ENCODE measurements at places on chromosomes 7 and 10.

DNA sequence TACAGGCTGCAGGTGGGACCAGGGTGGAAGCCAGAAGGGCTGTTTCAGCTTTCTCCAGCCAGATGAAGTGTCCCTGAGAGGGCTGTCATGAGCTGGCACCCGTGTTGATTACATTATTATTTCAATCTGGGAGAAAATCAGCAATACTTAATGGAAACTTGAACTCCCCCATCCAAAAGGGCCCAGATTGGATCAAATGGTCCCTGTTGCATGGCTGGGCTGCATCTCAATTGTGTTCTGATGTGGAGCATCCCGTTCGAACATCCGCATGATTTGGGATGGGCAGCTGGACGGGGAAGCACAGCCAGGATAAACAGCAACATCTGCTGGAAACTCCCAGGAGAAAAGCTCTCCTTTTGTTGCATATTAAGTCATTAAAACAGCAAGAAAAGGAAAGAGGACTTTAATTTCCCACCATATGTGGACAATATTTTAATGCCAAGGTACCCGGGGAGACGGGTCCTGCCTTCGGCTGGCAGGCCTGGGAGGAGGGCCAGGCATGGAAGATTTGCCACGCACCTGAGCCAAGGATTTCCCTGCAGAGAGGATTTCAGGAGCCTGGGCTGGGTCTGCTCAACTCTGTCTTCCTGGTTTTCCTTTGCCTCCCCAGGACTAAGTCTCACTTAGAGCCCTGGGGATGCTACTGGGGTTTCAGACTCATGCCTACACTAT is 52.4 kb downstream of the NPTX2 start:
- no peak for DNase-seq

DNA sequence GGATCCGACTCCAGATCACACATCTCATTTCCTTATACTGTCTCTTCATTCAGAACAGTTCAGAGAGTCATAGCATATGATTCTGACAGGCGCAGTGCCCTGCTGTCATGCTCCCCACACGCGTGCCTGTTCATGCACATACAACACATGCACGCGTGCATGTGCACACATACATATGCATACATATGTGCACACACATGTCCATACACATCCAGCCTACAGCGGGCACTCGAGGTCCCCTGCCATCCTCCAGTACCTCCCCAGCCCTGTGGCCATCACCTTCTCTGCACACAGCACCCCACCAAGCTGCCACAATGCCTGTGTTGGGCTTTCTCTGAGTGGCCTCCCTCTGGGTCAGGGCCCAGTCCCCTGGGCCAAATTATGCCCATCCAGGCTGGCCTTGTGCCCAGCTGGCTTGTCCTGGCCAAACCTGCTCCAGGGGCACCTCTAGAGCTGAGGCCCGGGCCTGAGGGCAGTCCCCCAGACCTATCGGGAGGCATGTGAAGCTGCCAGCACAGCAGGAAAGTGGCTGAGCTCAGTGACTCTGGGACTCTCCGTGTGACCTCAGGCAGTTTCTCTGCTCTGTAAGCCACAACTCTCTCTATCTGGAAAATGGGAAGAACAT is 49.4 kb upstream of the RET start:
- no peak for DNase-seq

- no peak for DNase-seq
Observed at GRCh38 chr10:128704716-128705115, 578.5 kb upstream of the MKI67 start.

DNA sequence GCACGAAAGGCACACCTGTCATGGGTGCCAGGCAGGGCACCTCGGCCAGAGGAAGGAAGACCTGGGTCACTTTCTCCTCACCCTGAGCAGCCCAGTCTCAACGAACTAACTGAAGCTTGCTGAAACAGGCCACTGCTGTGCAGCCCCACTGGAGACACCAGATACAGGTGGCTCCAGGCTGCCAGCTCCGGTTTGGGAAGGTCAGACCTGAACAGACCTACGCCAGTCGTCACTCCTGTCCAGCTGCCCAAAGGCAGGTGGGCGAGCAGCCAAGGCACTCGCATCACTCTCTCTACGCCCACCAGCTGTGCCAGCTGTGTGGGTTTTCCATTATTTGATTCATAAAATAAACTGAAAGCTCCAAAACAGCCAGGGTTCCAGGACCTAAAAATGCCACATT is 256.1 kb downstream of the ZMYND11 start:
- no peak for DNase-seq

- DNase-seq, result no peak
Observed at GRCh38 chr10:12448729-12449391, 99.5 kb downstream of the CAMK1D start.

- no peak for DNase-seq
Observed at GRCh38 chr10:92323079-92323478, 32.1 kb downstream of the MARCHF5 start.

DNA sequence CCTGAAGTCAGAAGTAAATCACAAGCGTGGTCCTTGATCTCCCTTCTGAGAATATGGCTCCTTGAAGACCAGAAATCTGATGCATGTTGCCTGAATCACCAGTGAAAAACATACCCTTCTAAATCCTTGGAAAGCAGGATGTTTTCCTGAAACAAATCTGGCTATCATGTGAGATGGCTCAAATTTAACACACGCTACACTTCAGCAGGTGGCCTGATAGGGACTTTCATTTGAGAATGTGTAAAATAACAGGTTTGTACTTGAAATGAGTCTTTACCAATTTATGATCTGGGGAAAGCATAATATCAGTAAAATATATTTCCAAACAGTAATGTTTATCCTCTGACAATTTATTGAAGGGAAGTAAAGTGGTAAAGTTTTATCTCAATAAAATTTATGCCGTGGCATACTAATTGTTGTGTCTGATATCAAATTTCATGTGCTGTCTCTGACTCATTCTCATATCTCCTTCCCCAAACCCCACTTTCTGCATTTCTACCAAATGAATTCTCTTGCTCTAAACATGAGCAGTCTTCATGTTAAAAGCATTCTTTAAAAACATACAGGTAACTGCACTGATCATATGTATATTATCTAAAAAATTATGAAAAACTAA is 17.4 kb downstream of the CYP3A4 start:
- DNase-seq, result no peak

GRCh38 chr7:132309102-132309805 is 267.0 kb downstream of the PLXNA4 start:
- DNase-seq, result no peak

DNA sequence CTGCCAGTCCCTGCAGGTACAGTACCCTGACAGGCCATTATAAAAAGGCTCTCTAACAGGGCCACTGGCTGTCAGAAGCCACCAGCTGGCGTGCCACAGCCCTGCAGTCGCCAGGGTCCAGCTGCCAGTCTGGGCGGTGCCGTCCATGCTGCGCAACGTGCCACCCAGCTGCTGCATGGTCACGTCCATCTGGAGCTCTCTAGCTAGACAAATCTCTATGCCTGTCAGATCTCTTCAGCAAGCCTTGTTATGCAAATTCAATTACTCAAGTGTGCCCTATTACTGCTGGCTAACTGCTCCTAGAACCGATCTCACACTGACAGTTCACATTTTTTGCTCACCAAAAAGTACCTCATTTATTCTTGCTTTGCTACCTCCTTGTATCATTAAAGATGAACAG is 75.9 kb downstream of the HIBADH start:
- no peak for DNase-seq

- DNase-seq, result no peak
Observed at GRCh38 chr7:120586571-120586970, 271.4 kb downstream of the TSPAN12 start.

DNA sequence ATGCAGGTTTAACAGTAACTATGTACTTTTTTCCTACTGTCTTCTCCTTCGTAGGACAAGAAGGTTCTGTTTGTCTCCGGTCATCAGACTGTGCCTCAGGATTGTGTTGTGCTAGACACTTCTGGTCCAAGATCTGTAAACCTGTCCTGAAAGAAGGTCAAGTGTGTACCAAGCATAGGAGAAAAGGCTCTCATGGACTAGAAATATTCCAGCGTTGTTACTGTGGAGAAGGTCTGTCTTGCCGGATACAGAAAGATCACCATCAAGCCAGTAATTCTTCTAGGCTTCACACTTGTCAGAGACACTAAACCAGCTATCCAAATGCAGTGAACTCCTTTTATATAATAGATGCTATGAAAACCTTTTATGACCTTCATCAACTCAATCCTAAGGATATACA is 2.4 kb downstream of the DKK1 start:
- no peak for DNase-seq

DNA sequence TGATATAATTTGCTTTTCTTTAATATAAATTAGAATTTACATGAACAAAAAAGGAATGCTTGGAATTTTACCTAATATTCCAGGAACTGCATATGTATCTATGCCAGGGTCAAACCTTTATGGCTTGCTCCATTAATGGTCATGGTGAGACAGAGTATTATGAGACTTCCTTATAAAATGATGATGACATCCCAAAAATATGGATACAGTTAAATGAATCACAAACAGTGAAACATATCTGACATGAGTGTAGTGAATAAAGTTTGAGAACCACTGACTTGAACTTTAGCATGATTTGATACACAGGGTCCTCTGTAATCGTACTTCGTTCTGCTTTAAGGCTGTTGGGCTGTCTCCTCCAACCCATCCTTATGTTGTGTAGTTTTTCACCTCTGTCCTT is 51.8 kb downstream of the MARCHF5 start:
- DNase-seq, result no peak

DNA sequence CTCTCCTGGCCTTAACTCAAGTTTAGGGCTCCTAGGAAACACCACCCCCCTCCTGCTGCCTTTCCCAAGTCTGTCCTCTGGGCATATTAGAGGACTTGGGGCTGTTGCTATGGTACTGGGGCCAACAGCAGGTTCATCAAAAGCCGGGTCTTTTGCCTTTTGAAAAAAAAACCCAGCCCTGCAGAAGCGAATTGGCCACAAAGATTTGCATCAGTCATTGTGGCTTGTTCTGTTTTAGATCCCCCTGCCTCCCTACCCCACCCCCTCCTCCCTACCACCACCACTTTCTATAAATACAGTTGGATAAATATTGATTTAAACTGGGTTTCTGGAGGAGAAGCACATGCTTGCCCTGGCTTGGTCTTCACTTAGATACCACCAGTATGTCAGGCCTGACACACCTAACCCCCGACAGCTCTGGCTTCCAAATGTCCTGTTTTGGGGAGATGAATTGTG is 7.0 kb downstream of the MXI1 start:
- DNase-seq, result no peak

DNA sequence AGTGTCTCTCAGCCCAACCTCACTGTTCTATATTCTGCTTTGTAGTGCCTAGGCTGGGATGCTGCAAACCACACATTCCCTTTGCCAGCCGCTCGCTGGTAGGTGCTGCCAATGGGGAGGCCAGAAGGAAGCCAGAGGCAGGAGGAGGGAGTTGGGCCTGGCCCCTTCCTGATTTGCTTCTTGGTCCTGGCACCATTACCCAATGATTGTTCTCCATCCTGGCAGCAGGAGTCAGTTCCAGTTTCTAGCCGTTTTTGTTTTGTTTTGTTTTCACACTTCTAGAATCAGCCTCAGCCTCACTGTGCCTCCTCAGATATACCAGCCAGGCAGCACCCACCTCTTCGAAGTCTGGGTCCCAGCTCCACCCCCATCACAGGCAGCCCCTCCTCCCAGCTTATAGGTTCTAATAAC is 27.4 kb upstream of the LOXL4 start:
- DNase-seq, result no peak

- no peak for DNase-seq
Observed at GRCh38 chr10:8275911-8276310, 221.4 kb downstream of the GATA3 start.

GRCh38 chr10:92240289-92241157 is 50.4 kb downstream of the CPEB3 start:
- peak; percentile 78 for DNase-seq

DNA sequence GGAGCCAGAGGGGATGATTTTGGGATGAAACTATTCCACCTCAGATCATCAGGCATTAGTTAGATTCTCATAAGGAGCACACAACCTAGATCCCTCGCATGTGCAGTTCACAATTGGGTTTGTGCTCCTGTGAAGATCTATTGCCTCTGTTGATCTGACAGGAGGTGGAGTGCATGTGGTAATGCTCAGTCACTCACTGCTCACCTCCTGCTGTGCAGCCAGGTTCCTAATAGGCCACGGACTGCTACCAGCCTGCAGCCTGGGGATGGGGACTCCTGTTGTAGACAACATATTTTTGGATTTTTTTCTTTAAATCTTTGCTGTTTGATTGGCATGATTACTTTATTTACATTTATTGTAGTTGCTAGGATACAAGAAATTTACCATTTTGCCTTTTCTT is 765.0 kb downstream of the INHBA start:
- no peak for DNase-seq

GRCh38 chr7:127571741-127572505 is 13.5 kb downstream of the GCC1 start:
- DNase-seq, result no peak

- no peak for DNase-seq
Observed at GRCh38 chr7:88915615-88916014, 120.1 kb upstream of the TEX47 start.

- no peak for DNase-seq
Observed at GRCh38 chr10:70803775-70804420, 11.8 kb upstream of the SGPL1 start.

DNA sequence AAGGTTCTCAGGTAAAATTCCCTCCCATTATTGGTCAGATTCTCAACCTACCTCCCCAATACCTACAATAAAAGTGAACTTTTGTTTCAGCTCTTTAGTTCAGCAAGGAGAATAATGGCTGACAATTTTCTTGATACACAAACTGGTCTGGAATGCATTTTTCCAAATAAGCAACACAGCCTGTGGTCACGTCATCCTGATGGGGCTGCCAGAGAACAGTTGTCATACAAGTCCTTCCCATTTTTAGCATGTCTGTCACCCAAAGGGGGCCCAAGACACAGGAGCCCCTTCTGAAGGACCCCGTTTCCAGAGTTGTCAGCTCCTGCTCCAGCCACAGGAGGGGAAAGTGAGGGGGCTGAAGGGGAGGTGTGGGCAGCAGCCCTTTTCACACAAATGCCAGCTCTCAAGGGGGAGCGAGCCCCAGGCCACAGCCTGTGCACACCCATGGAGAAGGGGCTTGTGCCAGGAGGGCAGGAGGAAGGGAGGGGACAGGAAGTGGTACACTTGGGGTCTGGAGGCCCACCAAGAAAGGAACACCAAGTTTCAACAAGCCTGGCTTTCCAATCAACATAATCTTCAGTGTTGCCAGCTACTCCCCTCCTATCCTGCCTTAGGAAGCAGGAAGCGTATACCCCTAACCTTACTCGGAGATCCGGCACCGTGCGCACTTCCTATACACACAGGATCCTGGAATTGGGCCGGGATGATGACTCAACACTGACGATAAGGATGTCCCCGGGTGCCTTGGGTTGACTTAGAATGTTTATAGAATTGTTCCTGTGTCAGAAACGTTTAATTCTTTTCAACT is 43.4 kb upstream of the PDLIM1 start:
- DNase-seq, result peak; percentile 88

All from cardiac septum (tissue), 1 donor.